ENCODE measurements at places on chromosomes 13 and 19.

GRCh38 chr13:77807431-77808135 is 110.1 kb downstream of the SLAIN1 start:
- DNase-seq: no peak

- no peak for DNase-seq
Measured at GRCh38 chr19:4379383-4380253, 20.7 kb downstream of the SH3GL1 start.

GRCh38 chr19:57559008-57559403 is 657 bp downstream of the ZNF550 start:
- DNase-seq: no peak

- no peak for DNase-seq
Measured at GRCh38 chr13:52070929-52071523, 46.5 kb downstream of the UTP14C start.

GRCh38 chr19:1608359-1609102 is 3.3 kb upstream of the UQCR11 start:
- DNase-seq: no peak

GRCh38 chr19:39401070-39401548 is 5.5 kb upstream of the ZFP36 start:
- DNase-seq: no peak

DNA sequence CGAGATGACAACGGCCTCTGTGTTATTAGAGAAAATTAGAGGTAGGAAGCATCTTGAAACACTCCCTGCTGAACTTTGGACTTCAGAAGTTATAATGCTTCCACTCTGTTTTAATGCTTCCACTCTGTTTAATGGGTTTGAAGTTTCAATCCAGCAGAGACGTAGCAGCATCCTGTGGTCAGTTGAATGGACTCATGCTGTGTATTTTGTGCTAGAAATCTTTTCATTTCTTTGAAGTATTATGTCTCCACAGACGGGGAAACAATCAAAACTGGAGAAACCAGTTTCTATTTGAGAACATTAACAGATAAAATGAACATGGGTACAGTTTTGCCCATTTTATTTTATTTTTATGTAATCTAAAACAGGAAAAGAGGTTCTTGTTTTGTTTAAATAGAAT is 1736.2 kb downstream of the SLITRK5 start:
- no peak for DNase-seq

- no peak for DNase-seq
Measured at GRCh38 chr13:27130979-27131623, 40.5 kb downstream of the USP12 start.

DNA sequence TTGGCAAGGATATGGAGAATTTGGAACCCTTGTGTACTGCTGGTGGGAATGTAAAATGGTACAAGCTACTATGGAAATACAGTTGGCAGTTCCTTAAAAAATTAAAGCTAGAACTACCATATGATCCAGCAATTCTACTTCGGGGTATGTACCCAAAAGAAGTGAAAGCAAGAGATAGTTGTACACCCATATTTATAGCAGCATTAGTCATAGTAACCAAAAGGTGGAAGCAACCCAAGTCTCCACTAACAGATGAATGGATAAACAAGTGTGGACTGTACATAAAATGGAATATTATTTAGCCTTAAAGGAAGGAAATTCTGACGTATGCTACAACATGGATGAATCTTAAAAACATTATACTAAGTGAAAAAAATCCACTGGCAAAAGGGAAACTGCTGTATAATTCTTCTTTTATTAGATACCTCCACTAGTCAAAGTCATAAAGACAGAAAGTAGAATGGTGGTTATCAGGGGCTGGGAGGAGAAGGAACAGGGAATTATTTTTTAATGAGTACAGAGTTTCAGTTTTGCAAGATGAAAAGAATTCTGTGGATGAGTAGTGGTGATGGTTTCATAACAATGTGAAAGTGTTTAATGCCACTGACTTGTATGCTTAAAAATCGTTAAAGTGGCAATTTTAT is 141.6 kb downstream of the RXFP2 start:
- DNase-seq: no peak

- no peak for DNase-seq
Measured at GRCh38 chr13:48909056-48909389, 66.7 kb upstream of the FNDC3A start.

DNA sequence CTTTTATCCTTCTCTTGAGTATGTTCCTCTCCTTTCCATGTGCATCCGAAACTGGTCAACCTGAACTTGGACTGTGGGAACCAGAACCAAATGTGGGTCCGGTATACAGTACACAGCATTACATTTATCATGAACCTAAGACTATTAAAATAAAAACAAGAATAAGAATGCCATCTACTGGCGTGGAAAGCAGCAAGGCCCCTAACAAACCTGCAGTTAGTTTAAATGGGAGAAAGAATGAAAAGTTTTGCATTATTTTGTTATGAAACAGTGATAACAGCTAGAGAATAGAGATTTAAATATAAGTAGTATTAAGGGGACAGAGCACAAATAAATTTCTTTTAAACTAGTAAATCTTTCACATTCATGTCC is 159.5 kb downstream of the RBM26 start:
- no peak for DNase-seq

GRCh38 chr13:83150616-83151307 is 731.5 kb downstream of the SLITRK1 start:
- no peak for DNase-seq

GRCh38 chr19:662207-662961 is 630 bp downstream of the RNF126 start:
- DNase-seq: no peak

- DNase-seq: no peak
Measured at GRCh38 chr13:25306671-25307464, 5.4 kb downstream of the NUP58 start.

DNA sequence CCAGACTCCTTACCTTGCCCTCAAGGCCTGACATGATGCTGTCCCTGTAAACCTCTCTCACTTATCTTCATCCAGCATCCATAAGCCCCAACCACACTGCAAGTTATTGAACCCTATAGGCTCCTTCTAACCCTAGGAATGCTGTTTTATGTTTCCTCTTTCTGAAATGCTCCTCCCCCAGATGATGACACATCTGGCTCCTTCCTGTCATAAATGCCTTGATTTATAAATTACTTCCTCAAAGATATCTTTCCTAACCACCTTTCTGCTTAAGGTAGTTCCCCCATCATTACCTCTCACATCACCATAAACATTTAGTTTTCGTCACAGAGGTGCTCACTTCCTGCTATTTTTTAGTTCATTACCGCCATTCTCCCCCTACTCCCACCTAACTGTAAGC is 12.3 kb downstream of the RUBCNL start:
- no peak for DNase-seq

DNA sequence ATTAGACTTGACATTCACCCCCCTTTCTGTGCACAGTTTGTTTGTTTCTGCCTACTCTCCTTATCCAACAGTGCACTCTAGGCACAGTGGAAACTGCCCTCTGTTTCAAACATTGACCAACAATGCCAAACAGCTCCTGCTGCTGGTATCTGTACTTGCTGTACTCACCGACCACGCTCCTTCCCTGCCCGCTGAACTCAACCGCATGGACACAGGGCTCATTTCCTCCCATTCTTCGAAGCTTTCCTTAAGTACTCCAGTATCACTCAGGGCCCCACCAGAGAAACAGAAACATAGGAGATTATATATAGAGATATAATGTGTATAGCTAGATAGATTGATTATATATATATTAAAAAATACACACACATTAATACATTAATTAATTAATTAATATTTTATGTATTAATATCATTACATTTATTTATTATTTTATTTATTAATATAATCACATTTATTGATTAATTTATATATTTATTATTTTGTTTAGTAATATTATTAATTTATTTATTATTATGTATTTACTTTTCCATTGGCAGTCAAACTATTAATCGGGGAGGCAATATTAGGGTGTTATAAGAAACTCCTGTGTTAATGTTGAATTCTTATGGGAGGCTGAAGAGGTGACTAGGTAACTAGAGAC is 1528.2 kb downstream of the EFNB2 start:
- no peak for DNase-seq

DNA sequence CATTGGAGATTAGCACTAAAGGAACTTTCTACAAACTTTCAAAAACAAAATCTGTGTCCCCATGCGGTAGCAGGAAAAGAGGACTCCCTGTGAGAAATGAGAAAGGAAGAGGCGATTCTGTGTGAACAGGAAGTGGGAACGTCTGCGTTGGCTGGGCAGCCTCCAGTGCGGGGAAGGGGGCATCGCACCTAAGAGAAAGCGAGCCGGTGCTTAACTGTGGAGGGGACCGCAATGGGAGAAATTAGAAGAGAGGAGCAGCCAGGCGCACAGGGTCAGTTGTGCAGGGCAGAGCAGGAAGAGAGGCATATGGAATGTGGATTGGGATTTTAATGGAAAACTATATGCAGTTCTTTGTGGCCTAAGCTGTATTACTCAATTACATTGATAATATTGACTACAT is 77.4 kb upstream of the DOCK9 start:
- DNase-seq: no peak

GRCh38 chr19:21492947-21493906 is 12.2 kb upstream of the ZNF429 start:
- DNase-seq: no peak

- DNase-seq: no peak
Measured at GRCh38 chr13:100602493-100603111, 14.0 kb upstream of the GGACT start.

DNA sequence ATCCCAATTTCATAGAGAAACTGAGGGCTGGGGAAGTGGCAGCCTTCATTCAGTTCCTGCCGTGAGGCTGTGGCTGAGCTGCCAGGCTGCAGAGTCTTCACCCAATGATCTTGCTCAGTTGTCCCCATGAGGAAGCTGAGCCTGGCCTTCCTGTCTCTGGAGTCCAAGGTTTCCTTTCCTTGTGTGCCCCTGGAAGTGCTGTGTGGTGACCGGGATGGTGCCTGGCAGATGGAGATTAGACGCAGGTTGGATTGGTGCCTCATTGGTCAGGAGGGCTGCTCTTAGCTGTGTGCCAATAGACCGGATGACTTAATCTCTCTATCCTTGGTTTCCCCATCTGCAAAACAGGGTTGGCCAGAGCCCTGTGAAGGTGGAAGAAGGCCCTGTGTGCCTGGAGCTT is 24.6 kb downstream of the DNM2 start:
- DNase-seq: no peak

GRCh38 chr13:41802684-41803444 is 158.0 kb downstream of the VWA8 start:
- DNase-seq: peak; percentile 15
